Stimulated activated naive B cell treated with anti-CD40 and anti-IgM and Interleukin-4, amounts not matched to agents 10 μg/mL and 1 μg/mL and 100 μg/mL, for 72 hours (primary cell): ENCODE measurements at places on chromosomes 5 and 9.

DNA sequence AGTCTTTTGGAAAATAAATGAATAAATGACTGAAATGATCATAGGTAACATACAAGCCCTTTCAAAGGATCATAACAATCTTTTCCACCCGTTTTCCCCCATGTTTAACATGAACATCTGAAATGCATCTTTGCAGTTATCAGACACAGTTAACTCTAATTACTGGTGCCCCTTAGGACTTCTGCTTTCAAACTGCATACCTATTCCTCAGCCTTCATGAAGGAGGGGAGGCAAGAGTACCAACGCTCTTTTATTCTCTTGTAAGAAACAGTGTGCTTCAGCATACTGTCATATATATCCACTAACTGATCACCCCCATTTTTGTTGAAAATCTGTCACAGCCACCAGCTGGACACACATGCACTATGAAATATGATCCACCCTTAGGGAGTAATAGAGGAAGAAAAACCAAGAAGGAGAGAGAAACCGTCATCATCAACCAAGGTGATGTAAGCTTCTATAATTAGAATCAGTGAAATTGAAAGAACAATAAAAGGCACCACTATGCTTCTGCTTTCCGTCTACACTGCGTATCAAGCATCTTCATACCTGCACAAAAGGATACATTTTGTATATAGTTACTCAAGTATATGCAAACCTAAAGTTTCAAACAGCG, 98.7 kb downstream of the RAPGEF6 start:
- DNase-seq, result peak; percentile 25

DNA sequence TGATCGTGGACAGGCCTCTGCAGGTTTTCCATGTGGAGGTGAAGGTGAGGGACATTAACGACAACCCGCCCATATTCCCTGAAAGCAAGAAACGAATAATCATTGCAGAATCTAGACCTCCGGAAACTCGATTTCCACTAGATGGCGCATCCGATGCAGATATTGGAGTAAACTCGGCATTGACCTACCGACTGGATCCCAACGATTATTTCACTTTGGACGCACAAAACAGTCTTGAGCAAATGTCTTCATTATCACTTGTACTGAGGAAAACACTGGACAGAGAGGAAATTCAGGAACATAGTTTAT, 621 bp downstream of the PCDHA13 start:
- DNase-seq, result no peak

DNA sequence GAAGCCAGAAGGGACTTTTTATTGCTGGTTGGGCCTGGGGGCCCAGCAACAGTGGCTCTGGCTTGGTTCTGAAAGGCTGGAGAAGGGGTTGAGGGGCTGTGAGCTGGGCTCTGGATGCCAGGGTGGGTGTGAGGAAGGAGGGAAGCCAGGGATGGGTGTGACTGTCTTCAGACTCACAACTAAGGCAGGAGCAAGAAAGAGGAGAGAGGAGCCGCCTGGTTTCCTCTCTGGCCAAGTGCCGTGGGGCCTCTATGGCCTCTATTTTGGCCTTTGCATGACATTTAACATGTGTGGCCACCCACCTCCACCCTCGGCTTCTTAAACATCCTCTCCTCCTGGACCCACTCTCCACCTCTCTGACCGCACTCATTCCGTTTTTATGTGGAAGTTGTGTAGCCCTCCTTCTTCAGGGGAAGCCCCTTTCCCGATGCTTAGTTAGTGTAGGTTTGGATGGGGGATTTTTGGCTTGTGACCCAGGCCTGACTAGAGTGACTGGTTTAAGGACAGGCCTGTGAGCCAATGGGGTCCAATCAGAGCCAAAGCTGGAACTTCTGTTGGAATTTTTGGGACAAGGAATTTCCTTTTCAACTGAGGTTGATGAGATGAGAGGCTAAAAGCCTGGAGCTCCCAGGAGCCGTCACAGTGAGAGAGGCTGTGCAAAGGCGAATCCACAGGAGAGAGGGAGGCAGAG, 517.8 kb downstream of the CCDC171 start:
- DNase-seq, result no peak

- no peak for DNase-seq
These were observed 180.0 kb upstream of the PTGER4 start for GRCh38 chr5:40499518-40500273.

DNA sequence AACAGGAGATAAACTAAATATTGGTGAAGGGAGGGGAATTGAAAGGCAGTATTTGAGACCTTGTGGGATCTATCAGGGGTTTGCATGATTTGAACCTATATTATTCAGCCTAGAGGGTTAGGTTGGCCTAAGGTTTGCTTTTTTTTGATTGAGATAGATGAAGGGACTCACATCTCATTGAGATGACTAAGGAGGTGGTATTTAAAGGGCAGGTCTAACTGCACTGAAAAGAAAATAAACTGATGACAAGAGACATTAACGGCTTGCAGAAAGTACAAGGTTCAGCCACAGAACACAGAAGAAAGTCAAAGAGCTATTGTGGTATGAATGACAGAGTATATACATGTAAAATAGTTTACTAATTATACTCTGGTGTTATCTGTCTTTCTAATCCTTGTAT, 412.7 kb downstream of the CDH10 start:
- DNase-seq, result no peak

DNA sequence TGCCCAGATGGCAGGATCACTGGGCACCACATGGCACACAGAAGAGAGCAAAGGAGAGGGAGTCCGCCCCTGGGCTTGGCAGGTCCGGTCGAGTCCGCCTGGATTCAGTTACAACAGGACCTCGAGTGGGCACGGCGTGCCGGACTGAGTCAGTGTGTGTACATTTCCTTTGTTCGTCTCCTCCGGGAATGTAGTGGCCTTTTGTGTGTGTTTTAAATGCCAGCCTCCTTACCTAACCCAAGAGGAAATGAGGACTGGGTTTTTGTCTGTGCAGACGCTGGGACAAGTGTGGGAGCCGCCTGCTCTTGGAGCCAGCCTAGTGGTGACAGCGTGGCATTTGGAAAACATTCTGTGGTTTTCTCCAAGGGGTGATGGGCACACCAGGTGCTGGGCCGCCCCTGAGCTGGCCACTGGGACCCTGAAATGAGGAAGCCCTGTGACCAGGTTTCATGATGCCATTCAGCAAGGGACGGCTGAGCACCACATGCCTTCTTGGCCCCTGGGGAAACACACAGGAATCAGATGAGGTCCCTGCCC, 9.6 kb downstream of the NEK6 start:
- peak; percentile 55 for DNase-seq

- DNase-seq, result no peak
These were observed 367.4 kb upstream of the TRPC7 start for GRCh38 chr5:136732751-136733150.

- DNase-seq, result no peak
These were observed 19.5 kb downstream of the TLE1 start for GRCh38 chr9:81669866-81670265.

- DNase-seq, result no peak
These were observed 127.2 kb downstream of the CTNND2 start for GRCh38 chr5:11777096-11777495.

- DNase-seq, result no peak
These were observed 208.6 kb downstream of the TSSK1B start for GRCh38 chr5:113226116-113226736.

GRCh38 chr5:160420331-160420610, 1.4 kb upstream of the PTTG1 start:
- DNase-seq, result no peak

- no peak for DNase-seq
These were observed 54.2 kb upstream of the HSPA9 start for GRCh38 chr5:138629392-138629791.

DNA sequence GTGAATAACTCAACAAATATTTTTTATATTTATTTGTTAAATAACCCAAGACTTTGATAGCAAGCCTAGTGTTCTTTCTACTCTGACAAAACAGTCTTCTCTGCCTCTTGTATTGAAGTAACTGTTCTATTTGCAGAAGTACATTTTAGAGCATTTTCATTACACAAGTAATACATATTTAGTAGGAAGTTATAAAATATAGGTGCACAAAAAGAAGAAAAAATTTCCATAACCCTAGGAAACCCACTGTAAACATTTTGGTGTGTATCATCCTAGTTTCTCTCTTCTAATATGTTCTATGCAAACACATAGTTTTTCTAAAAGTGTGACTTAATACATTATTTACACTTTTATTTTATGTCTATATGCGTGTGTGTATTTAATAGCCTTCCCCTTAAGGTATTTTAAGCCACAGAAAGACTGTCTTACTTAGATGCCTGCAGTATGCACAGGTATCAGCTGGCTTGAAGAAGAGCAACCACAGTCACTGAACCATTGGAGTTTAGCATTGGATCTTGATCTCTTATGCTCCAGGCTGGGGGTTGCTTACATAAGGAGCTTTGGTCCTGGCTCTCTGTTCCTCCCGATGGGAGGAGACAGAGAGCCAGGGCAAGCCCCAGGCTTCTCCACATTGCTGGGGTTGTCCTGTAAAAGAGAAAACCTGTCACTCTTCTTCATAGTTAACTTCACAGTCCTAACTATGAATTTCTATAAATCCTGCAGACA, 3.8 kb downstream of the SELENOP start:
- DNase-seq, result no peak

DNA sequence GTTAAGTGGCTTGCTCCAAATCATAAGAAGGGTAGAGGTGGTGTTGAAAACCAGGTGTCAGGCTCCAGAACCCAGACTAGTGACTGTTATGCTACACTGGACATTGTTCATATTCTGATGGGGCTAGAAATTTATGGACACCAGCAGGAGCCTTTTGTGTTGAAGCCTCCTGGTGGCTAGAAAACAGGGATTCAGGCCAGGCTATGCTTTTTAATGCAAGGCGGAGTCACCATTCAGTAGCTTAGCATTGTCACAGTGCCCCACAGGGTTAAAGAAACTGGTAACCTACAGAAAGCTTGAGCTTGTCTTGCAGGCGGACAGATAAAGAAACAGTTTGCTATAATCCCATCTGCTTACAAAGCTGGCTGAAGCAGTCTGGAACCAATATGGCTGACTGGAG, 23.0 kb upstream of the GOLM1 start:
- no peak for DNase-seq

DNA sequence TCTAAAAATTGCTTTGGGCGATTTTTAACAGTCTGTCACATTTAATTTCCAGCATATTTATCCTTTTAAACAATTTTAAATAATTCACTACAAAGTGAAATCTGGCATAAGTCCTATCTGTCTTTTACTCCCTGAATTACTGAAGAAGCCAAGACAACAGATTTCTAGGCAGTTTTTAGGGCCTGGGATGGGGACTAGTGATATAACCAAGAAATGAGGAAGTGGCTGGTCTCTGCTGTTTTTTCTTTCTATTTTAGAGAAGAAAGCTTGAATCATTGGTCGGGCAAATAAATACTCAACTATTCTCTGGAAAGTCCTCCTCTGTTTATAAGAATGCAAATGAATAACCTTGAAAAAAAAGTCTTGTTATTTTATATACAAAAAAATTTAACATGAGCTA, 79.7 kb upstream of the SSBP2 start:
- no peak for DNase-seq

DNA sequence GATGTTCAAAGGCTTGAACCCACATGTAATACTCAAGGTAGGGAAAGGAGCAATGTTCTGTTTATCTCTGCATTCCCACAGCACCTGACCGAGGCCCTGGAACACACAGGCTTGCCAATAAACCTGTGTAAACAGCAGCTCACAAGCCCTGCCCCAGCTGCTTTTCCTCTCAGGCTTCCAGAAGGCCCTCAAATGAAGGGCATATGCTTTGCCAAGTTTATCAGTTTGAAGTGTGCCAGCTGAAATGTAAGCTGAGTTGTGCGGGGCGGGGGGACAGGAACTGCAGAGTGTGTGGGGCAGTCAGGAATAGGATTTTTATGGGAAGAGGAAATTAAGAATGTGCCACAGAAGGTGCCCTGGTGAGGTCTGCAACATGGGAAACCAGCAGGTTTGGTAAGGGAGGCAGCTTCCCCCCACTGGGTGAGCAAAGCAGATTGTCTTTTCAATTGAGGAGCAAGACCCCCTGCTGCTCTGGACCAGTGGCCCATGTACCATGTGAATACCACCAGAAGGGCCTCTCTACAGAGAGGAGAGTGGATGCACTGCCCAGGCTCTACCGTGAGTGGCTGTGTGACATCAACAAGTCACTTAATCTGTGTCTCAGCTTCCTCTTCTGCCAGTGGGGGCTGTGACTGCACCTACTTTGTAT, 194.8 kb downstream of the SPOCK1 start:
- no peak for DNase-seq

DNA sequence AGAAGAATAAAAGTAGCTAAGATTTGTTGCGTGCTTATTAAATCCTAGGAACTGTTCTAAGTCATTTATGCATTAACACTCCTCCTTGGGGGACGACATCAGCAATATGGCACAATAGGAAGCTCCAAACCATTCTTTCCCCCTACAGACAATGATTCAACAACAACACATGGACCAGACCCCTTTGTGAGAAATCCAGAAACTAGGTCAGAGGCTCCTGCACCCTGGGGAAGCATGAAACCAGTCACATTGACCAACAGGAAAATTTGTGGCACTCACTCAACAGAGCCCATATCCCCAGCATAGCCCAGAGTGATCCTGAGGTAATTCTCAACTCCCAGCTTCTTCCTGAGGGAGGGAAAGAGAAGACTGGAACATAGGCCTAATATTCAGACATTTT, 294.4 kb downstream of the HINT1 start:
- DNase-seq, result no peak

DNA sequence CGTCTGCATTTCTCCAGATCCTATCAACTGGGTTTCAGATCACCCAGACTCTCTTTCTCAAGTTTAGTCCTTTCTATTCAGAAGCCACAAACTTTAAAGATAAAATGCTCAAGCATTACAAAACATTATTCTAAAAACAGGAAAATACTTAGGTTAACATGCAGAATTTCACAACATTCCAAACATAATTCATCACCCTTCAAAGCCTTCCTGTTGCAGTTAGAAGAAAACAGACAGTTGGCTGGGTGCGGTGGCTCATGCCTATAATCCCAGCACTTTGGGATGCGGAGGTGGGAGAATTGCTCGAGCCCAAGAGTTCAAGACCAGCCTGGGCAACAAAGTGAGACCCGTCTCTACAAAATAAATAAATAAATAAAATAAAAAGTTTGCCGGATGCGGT, 7.7 kb upstream of the OCLN start:
- no peak for DNase-seq

DNA sequence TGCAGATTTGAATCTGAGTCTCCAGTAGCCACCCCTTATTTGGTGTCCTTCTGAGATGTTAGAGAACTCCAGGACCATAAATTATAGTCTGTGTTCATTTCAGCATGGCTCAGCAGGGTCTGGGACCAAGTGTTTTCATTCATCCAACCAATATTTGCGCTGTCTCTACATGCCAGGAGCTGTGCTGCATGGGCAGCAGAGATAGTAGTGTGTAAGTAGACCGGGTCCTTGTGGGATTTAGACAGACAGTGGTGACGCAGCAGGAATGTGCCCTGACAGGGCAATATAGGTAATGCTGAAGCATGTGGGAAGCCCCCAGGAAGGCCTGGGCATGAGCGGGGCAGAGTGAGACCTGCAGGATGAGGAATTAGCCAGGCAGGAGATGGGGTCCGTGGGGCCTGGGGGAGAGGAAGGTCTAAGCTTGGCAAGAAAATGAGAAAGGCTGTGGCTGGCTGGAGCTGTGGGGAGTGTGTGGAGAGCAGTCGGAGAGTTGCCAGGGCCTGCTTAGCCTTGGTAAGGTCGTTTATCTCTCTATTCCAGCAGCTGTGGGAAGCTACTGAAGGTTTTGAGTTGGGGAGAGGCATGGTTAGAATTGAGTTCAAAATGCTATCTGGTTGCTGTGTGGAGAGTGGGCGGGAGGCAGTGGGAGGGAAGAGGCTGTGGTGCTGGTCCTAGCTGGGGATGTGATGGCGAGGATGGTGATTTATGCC, 16.8 kb downstream of the STXBP1 start:
- no peak for DNase-seq
